Stimulated activated CD4-positive, alpha-beta T cell treated with anti-CD3 and anti-CD28 coated beads, Interleukin-4, amount 100 ng/mL, for 24 hours (primary cell): ENCODE measurements at places on chromosomes 4 and X.

GRCh38 chr4:147192679-147193078 is 247.0 kb upstream of the TTC29 start:
- no peak for DNase-seq

- peak; percentile 39 for DNase-seq
These were observed 961 bp upstream of the MBNL3 start for GRCh38 chrX:132489578-132490419.

DNA sequence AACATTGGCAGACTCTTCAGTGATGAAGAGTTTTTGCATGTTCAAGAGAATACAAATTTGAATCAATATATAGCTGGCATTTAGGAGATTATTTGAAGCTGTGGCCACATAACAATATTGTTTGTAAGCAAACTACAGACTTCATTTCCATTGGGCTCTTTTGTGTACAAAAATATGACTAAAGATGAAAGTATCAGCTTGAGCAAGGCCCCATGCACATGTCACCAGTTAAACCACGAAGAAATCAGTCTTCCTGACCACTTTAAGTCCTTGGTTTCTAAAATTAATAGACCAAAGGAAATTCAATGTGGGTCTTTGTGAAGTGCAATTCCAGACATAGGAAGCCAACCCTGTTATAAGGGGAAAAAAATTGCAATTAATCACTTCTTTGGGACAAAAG is 1664.6 kb upstream of the ADGRL3 start:
- DNase-seq = no peak

DNA sequence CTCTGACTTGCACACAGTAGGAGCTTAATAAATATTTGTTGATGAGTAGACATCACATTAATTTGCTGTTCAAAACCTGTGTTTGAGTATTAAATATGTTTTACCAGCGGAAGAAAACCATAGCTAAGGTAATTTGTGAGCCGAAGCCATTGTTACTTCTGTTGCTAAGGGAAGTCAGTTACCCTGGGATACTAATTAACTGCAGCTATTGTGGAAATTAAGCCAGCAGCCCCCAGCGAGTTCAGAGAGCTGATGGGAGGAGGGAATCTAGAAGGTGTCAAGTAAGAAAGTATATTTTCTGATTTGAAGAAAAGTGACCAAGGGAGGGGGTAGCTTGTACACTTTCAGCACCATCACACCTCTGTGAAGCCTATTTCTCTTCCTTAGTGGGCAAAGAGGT is 76.7 kb upstream of the IGSF1 start:
- no peak for DNase-seq

GRCh38 chrX:14344172-14344940 is 185.0 kb upstream of the GLRA2 start:
- DNase-seq = no peak

GRCh38 chrX:47664737-47665136 is 5.8 kb upstream of the UXT start:
- DNase-seq = no peak

GRCh38 chr4:104470770-104471169 is 23.9 kb downstream of the CXXC4 start:
- DNase-seq = no peak

GRCh38 chr4:134027931-134028330 is 173.7 kb downstream of the PABPC4L start:
- DNase-seq = no peak

- no peak for DNase-seq
These were observed 356.9 kb downstream of the RAB28 start for GRCh38 chr4:13126976-13127910.

GRCh38 chr4:125639182-125639621 is 324.4 kb downstream of the FAT4 start:
- no peak for DNase-seq

GRCh38 chr4:185068837-185069236 is 50.5 kb downstream of the HELT start:
- no peak for DNase-seq

GRCh38 chrX:24117258-24117657 is 32.3 kb upstream of the ZFX start:
- DNase-seq = no peak

DNA sequence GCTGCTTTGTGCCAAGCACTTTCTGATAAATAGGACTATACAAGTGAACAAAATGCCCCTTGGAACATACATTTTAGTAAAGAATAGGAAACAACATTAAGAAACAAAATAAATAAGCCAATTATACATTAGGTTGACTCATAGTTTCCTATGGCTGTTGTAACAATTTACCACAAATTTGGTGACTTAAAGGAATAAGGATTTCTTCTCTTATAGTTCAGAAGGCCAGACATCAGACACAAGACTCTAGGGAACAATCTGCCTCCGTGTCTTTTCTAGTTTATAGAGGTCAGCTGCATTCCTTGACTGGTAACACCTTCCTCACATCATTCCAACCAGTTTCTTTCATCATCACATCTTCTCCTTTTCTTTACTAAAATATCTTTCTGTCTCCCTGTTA is 235.9 kb upstream of the PCDH18 start:
- no peak for DNase-seq

DNA sequence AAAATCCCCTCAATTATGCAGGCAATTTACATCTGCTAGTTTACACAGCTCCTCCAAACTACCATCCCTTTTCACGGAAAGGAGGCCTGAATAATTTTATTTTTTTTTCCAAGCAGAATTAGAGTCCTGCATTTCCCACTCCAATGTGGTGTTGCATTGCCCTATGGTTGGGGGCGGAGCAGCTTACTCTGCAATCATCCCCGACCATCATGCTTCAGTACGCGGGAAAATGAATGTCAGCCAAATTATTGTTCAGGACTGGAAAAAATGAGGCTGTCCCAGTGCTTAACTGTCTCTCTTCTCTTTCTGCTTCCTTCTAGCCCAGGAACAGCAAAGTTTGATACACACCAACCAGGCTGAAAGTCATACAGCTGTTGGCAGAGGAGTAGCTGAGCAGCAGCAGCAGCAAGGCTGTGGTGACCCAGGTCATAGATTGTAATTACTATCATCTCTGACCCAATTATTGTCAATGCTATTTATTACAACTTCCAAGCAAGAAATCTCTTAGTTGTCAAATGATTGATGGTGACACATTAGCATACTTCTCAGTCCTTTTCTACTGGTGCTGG is 28.3 kb downstream of the MMRN1 start:
- DNase-seq = no peak

- peak; percentile 20 for DNase-seq
These were observed 384.4 kb downstream of the RAPGEF2 start for GRCh38 chr4:159487284-159487747.

DNA sequence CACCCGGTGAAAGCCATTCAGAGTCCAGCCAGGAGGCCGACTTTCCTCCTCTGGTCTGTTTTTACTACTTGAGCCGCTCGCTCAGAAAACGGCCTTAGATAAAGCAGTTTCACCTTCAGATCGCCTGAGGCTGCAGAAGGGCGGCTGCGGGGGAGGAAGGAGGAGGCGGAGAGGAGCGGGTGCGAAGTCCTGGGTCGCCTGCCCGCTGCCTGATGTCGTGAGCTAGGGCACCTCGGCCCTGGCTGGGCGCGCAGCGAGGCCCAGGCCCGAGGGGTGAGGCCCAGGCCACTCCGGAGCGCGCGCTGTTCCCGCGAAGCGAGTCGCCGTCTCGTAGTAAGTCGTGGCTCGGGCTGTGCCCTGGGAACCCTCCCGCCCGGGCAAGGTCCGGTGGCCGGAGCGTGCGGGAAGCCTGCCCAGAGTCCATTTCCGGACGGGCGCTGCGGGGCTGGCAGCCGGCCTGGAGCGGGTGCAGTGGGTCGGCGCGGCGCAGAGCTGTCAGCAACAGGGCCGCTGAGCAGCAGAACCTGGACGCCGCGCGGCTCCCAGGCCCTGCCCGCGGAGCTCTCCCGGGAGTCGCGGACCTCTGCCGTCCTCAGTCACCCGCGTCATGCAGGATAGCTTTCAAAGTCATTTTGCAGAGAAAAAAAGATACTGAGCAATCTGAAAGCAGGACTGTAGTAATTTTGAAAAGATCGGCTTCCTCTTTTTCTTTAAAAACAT is 18.6 kb downstream of the TRIM2 start:
- peak; percentile 19 for DNase-seq

DNA sequence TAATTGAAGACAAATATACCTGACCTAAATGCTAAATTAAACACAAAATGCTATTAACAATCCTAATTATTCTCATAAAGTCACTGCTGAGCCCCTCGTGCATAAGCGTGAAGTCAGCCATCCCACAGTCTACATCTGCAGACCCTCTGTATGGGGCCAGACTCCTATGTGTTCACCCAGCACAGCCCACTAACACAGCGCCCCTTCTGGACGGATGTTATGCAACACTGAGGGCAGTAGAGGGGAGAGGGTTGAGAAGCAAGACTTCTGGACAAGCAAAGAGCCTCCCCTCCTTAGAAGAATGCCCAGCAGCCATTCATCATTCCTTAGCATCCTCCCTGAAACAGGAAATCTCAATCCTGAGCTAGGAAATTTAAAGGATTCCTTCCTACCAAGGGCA is 7.9 kb downstream of the TRPC3 start:
- DNase-seq = peak; percentile 9

- no peak for DNase-seq
These were observed 139.6 kb downstream of the SOWAHB start for GRCh38 chr4:76758290-76758882.

GRCh38 chr4:81574991-81575390 is 103.3 kb upstream of the RASGEF1B start:
- no peak for DNase-seq

- no peak for DNase-seq
These were observed 102.4 kb downstream of the SLIT2 start for GRCh38 chr4:20354120-20354519.

DNA sequence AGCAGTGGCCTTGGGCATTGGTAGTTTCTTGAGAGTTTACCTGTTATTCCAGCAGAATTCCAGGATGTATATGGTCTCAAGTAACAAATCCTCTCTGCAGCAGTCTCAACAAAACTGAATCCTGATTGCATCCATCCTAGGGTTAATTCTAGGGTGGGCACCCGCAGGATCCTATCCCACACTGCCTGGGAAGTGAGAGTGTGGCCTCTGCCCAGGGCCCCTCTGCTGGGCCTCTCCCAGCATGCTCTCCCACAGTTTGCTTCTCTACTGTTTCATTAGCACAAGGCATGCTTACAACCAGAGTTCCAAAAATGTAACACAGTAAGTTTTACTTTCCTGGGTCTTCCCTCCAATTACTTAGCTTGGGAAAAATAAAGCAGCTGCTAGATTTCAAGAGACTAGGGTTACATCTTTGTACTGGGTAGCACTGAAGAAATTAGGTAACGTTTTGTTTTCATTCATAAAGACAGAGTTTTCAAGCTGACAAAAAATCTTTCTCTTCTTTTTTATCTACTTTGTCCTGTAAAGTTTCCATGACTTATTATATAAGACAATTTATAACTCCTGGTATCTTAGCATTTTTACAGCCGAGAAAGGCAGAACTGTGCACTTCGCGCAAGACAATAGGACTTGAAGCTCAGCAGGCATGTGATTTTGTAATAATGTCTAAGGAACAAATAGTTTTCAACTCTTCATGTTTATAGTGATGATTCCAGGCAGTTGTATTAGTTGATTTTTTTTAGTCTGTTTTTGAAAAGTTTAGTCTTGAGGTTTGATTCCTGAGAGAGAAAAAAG is 131.2 kb upstream of the PCDH18 start:
- no peak for DNase-seq

DNA sequence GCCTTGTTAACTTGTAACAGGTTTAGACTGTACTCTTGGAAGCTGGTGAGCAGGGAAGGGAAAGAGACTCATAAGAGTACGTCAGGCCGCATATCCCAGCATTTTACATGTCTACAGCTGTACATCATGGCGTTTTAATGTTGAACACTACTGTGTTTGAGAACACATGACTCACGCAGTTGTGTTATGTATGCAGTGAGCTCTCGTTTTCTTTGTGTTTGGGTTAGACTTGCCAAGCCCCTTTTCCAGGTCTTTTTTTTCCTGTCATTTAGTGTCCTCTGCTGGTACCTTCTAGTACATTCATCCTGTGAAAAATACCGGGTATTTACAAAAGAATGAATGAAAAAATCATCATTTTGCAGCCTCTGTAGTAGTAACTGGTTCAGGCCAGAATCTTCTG is 35.3 kb downstream of the SMS start:
- no peak for DNase-seq

DNA sequence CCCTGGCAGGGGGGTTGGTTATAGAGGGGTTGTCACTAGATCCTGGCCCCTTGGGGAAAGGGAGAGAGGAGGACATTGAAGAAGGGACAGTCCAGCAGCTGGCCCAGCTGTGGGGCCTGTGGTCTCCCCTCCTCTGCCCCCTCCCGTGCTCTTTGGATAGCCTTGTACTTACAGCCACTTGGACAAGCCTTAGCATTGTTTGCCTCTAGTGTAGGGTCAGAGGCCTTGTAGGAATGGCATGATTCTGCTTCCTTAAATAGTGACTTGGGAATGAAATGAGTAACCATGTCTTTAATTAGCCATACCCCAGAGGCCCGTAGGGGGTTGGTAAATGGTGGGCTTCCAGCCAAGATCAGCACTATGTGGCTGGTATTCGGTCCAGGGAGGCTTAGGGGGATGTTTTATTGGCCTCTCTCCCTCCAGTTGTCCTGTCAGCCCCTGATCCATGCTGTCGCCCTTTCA is 230.6 kb downstream of the PTTG2 start:
- no peak for DNase-seq

- DNase-seq = no peak
These were observed 63.2 kb upstream of the TNIP3 start for GRCh38 chr4:121227341-121227792.

DNA sequence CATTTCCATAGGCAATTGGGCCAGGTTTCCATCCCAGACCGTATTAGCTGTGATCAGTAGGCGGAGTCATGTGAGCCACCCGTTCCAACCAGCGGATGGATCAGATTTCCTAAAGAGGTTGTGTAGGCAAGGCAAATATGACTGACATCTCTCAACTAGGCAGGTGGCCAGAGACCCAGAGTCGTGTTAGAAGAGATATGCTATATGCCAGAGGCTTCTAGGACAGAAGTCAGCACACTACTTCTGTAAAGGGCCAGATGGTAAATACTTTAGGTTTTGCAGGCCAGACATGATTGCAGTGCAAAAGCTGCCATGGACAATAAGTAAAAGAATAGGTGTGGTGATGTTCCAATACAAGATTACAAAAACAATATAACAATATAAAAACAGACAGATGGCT is 788.4 kb downstream of the RPA4 start:
- DNase-seq = no peak

GRCh38 chrX:42818151-42818921 is 40.4 kb upstream of the PPP1R2C start:
- no peak for DNase-seq

GRCh38 chr4:153020457-153020856 is 84.3 kb downstream of the FHDC1 start:
- DNase-seq = no peak

DNA sequence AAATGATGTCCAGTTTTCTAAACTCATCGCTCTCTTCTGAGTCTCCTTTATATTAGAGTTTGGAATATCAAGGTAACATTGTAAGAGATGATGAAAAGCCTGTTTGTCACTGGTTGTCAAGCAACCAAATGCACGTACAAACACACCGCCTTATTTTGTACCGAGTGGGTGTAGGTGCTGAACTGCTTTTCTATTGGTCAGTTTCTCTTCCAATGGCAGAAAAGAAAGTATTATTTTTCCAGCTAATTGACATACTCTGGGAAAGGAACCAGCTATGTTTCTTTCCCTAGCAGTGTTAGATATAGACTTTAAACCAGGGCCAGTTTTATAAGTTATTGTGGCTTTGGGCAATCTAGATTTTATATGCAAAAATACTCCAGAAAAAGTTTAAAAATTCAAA is 6.6 kb upstream of the PPM1K start:
- DNase-seq = no peak
